ENCODE measurements at places on chromosomes 13 and 19. TPM values are rescaled to one million over a fixed set of nuclear protein-coding genes. Genes with fewer than 3 reads are reported as not detected.

DNA sequence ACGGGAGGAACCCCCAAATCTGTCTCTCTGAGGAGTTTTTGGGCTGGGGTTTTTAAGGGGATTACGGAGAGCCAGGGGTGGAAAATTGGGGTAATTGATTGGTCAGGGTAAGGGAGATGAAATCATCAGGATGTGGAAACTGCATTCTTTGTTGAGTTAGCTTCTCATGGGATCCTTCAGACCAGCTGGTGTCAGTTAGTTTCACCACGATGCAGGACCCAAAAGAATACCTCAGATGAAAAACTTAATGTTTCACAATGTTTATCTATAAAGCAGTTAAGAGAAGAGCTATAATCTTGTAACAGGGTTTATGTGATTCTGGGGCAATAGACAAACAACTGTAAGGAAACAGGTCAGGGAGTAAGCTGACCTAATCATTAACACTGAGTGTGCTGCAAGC is 230.8 kb downstream of the POU4F1 start:
- DNase-seq = no peak

GRCh38 chr19:4691373-4691772 is 21.2 kb upstream of the MYDGF start:
- no peak for DNase-seq

DNA sequence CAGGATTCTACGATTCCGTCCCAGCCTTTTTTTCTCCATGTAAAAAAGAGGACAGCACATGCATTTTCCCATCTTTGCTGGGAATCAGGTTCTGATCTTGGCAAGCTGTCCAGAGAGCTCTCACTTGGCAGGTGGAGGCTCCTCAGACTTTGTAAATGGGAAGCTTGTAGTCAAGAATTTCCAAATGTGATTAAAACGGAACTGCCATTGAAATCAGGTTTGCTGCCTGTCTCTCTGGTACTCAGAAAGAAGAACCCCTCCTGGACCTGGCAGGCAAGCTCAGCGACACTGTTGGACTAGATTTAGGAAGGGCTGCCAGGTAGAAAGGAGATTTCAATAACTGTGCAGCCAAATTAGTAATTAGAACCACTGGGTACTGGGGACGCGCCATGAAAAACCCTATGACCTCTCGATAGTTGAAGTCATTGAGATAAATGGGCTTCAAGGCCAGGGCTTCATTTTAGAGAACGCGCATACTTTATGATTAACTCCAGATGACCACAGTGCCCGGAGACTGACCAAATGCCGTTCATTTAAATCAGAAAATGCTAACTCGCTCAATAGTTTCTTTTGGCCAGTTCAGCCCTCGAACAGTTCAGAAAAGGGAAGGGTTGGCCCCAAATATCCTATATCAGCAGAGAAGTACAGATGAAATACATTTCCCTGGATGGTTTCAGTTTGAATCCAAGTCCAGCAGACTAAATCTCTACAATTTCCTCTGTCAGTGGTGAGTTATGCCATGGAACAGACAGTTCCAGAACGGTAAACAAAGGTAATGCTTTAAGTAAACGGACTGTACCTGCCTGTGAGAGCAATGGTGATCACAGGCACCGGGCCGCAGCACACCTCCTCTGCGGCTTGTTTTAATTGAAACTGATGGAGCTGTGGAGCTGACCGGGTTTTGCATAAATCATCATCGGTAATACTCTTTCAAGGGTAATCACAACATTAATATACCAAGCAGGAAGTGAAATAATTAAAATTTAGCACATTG is 517.4 kb downstream of the RFC3 start:
- DNase-seq = no peak

DNA sequence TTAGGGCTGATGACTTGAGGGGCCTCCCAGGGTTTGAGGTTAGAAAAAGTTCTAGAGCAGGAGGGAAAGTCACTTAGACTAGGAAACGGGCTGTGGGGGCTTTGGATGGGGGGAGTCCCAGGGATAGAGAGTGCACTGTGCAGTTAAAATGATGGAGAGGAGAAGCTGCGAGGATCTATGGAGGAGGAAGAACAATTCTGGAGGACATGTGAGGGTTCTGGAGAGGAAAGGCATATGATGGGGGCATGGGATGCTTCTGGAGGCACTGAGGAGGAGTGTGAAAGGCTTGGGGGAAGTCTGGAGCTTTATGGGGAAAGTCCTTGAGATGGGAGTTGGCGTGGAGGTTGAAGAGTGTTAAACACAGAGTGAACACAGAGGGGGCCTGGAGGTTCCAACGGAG is 2.2 kb downstream of the KCNC3 start:
- no peak for DNase-seq

GRCh38 chr19:2983351-2984214 is 6.2 kb downstream of the TLE6 start:
- peak; percentile 86 for DNase-seq

The RNF225 gene
- total RNA-seq = 3.2 TPM

DNA sequence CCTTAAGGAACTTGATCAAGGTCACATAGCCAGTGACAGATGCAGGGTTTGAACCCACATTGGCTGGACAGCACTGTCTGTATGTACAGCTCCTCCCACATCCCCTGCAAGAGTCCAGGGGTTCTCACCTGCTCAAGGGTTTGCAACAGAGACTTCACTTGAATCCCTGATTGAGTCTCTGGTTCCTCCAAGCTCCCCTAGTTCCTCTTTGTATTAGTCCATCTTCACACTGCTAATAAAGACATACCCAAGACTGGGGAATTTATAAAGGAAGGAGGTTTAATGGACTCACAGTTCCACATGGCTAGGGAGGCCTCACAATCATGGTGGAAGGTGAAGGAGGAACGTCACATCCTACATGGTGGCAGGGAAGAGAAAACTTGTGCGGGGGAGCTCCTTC is 72.8 kb upstream of the CLDN10 start:
- no peak for DNase-seq

DNA sequence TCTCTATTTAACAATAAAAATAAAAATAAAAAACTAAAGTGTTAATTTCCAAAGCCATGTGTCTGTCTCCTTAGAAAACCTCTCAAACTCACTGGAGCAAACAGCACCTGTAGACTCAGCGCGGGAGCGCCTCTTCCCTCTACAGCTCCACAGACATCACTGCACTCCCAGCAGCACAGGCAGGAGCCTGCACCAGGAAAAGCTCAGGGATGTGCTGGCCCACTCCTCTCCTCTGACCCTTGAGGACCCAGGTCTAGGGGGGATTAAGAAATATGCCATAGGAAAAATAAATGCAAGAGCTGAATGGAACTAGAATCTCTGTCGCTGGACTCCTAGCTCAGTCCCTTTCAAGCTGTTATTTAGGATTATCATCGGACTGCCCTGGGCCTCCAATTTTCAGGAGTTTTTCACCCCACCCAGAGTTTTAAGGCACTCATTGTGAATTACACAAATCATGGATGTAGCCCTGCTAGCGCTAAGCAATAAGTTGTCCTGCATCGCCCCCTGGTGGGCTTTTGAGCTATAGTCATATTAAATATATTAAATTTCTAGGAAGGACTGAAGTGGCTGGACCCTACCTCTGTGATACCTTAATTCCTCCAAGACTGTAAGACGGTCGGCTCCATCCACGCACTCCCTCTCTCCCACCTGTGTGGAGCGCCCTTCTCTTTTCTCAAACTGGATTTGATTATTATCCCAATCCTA is 333.9 kb downstream of the UQCRFS1 start:
- peak; percentile 48 for DNase-seq

The NRTN gene
- 1.5 TPM for total RNA-seq

The IGFL4 gene
- not detected for total RNA-seq

The FFAR3 gene
- total RNA-seq = 1.6 TPM

DNA sequence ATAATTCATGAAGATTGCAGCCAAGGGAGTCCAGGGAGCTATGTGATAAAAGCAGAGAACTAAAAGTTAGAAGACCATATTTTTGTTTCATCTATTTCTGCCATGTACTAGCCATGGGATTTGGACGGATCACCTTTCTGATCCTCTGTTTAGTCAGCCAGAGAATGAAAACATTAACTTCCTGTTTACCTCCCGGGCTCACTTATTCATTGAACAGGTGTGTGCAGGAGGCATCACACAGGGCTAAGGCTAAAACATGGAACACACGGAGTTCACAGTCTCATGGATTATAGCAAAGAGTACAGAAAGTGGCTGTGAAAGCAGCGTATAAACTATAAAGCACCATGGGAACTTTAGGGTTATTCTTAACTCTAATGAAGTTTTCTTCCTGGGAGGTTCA is 96.8 kb downstream of the GPR12 start:
- DNase-seq = no peak

DNA sequence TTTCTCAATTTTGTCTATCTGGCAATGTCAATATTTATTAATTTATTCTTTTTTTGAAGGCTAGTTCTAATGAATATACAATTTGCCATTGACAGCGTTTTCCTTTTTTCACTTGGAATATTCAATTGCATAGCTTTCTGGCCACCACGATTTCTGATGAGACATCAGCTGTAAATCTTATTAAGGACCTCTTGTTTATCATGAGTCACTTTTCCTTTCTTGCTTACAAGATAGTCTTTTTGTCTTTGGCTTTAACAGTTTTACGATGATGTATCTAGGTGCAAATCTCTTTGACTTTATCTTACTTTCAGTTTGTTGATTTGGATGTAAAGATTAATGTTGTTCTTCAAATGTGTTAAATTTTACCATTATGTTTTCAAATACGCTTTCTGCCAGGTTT is 991.6 kb upstream of the SLC10A2 start:
- no peak for DNase-seq

The C19orf81 gene
- total RNA-seq = not detected

DNA sequence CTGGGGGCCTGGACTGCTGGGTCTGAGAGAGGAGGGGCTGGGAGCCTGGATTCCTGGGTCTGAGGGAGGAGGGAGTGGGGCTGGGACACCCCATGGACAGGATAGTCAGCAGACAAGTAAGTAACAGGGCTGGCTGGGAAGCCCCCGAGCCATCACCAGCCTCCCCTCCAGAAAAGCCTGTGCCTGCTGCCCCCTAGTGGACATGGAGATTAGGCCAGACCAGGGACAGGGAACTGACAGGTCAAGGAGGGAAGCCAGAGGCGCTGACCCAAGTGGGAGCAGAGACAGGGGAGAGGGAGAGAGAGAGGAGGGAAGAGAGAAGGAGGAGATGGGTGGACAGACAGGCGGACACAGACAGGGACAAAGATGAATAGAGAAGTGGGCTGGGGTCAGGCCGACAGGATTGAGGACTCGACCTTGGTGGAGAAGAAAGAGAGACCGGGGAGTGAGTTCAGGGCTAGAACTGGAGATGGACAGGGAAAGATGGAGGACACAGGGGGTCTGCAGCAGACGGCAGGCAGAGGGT is 6.7 kb upstream of the ERFL start:
- no peak for DNase-seq

- no peak for DNase-seq
These were observed 108.3 kb upstream of the RXFP2 start for GRCh38 chr13:31631071-31631470.

DNA sequence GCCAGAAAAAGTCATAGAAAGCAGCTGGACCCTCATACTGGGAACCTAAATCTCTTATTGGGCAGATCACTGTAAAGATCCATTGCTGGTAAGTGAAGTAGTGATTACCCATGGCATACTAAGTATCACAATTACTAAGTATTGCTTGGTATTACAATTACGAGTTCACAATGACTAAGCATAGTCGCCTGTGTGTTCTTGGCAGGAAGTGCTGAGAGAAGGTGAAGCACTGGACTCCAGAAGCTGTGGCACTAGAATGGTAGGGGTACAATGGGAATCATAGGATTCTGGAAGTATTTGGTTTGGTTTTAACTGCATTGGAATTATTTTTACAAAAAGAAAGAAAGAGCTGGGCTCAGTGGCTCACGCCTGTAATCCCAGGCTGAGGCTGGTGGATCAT is 20.3 kb downstream of the LGALS16 start:
- no peak for DNase-seq

DNA sequence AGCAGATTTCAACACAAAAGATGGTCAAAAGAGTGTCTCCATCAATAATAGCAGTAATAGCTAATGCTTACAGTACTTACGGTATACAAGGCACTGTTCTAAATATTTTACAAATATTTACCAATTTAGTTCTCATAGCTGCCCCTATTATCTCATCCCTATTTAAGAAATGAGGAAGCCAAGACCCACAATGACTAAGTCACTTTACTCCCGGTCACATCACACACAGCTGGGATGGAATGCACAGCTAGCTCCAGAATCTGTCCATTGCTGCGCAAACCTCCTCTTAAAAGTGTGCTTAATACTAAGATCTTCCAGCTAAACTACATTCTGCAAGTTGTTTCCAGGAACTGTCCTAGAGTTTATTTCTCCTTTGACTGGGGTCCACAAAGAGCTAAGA is 63.4 kb downstream of the RAP2A start:
- DNase-seq = no peak

GRCh38 chr13:38752686-38753085 is 65.8 kb downstream of the FREM2 start:
- DNase-seq = no peak

- DNase-seq = peak; percentile 51
These were observed 948.3 kb downstream of the SLITRK1 start for GRCh38 chr13:82934000-82934399.

The OR2Z1 gene
- total RNA-seq = not detected

GRCh38 chr13:75173457-75174356 is 308.3 kb downstream of the TBC1D4 start:
- no peak for DNase-seq

The KLHL26 gene
- 10.4 TPM for total RNA-seq

DNA sequence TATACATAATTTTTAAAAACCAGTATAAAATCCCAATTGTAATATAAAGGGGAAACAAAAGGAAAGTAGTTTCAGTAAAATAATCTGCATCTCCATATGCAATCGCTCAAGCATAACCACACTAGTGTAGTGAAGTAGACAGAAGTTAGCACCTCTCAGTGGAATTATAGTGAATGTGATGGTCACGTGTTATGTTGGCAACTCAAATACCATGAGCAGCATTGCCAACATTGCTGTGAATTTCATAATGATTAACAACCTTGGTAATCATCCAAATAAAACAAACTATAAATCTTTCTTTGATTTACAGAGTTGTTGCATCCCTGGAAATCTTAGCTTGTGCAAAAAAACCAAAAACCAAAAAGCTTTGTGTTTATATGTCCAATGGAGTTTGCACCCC is 77.3 kb upstream of the SIAH3 start:
- DNase-seq = no peak

DNA sequence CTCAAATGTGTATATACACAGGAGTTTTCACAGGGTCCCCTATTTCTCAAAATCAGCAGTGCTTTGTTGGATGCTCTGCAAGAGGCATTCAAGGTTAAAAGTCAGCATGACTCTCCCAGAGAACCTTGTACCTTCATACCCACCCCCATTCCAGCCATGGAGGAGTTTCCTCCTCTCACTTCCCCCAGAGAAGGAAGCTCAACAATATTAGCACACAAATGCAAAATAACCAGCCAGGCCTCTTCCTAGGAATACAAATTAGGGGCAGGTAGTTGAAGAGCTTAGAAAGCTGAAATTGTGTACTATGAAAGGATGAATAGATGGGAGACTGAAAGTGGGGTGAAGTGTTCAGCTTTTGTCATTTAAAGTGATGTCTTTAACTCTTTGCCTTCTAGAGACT is 43.8 kb downstream of the SPRY2 start:
- DNase-seq = no peak

GRCh38 chr13:45838171-45838745 is 13.3 kb downstream of the SIAH3 start:
- DNase-seq = no peak
